ENCODE measurements at places on chromosomes 7 and 10.

DNA sequence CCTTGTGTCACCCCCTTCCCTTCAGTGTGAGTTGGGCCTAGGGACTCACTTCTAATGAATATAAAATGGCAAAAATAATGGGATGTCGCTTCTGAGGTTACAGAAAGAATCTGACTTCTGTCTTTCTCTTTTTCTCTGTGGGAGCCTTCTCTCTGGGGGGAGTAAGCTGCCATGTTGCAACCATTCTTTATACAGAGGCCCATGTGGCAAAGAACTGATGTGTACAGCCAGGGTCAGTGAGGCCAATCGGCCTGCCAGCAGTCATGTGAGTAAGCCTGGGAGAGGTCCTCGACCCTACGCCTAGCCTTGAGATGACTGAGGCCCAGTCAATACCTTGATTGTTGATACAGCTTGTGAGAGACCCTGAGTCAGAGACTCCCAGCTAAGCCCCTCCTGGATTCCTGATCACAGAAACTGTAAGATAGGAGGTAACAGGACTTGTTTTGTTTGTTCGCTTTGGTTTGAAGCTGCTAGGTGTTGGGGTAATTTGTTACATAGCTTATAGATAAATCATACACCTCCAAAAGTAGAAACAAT lies 1.7 kb downstream of the TCAF1 start:
- DNase-seq: no peak

GRCh38 chr7:151426441-151426903 lies 13.5 kb downstream of the CRYGN start:
- DNase-seq: no peak

DNA sequence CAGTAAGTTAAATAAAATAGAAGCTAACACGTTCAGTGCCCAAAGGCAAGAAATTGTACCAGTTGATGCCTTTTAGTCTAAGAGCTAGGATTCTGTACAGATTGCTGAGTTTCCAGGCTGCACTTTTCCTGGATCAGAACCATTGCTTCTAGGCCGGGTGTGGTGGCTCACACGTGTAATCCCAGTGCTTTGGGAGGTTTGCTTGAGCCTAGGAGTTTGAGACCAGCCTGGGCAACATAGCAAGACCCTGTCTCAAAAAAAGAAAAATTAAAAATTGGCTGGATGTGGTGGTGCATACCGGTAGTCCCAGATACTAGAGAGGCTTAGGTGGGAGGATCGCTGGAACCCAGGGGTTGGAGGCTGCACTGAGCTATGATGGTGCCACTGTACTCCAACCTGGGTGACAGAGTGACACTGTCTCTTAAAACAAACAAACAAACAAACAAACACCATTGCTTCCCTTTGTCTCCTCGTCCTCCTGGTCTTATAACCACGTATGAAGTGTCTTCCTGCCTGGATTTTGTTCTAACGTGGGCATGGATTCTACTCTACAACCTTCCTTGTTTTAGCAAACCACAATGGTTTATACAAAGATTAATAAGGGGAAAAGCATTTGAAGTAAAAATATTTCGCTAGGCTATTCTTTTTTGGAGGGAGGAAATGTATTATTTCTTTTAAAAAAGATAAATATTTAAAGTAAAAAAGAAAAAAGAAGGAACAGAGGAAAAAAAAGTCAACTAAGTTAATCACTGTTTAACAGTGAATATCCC lies 9.7 kb upstream of the CCNY start:
- DNase-seq: no peak

- DNase-seq: no peak
These were observed 75.3 kb downstream of the EPC1 start for GRCh38 chr10:32271617-32272016.

DNA sequence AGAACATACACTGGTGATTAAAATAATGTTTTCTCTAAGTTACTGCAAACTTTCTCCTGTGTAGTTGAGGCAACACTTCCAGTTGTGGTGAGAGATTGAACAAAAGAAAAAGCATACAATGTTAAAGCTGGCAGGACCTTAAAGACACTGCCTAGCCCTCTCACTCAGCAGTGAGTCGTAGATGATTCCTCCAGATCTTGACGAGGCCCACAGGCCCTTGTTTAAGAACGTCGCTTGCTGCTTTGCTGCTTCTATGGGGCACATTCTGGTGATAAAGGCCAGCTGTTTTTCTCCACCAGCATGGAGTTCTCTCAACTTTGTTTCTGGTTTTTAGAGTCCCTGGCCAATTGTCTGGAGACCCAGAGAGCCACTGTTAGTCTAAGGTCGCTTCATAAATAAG lies 2.8 kb upstream of the DENND11 start:
- DNase-seq: no peak

GRCh38 chr10:133139551-133140065 lies 20.4 kb upstream of the KNDC1 start:
- DNase-seq: no peak

GRCh38 chr10:67815571-67816059 lies 22.4 kb downstream of the DNAJC12 start:
- no peak for DNase-seq

DNA sequence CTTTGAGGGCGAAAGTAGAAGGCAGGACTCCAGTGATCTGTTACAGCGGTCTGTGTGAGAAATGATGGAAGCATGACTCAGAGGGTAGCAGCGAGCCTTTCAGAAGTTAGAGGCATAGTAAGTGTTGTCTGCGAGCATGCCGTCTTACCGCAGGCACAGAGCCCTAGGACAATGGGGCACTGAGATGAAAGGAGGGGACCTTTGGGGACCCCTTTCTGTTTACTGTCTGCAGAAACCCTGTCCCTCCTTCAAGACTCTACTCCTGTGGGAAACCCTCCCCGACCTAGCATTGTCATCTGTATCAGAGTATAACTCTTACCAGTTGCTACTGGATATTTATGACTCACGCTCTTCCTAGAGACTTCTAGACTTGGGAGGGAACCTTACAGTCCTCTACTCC lies 87.2 kb upstream of the AGK start:
- no peak for DNase-seq
